ENCODE measurements at places on chromosomes 2 and 18.

DNA sequence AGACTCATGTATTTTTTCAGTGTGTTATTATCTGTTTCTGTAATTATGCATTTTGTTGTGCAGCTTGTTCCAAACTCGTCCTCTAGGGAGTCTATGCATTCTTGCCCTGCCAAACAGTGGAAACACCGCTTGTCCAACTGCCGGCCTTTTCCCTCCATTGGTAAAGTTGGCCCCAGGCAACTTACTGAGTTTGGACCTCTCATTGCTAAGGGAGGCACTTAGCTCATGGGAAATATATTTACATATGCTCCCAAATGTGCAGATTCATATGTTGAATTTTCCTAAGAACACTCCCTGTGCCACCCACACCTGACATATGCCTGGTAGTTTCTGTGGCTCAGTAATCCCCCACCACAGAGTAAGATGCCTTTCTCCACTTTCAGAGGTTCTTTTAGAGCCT lies 98.0 kb downstream of the TMEM185B start:
- DNase-seq, result no peak

GRCh38 chr2:48016225-48017019 lies 110.1 kb upstream of the FBXO11 start:
- DNase-seq, result no peak

DNA sequence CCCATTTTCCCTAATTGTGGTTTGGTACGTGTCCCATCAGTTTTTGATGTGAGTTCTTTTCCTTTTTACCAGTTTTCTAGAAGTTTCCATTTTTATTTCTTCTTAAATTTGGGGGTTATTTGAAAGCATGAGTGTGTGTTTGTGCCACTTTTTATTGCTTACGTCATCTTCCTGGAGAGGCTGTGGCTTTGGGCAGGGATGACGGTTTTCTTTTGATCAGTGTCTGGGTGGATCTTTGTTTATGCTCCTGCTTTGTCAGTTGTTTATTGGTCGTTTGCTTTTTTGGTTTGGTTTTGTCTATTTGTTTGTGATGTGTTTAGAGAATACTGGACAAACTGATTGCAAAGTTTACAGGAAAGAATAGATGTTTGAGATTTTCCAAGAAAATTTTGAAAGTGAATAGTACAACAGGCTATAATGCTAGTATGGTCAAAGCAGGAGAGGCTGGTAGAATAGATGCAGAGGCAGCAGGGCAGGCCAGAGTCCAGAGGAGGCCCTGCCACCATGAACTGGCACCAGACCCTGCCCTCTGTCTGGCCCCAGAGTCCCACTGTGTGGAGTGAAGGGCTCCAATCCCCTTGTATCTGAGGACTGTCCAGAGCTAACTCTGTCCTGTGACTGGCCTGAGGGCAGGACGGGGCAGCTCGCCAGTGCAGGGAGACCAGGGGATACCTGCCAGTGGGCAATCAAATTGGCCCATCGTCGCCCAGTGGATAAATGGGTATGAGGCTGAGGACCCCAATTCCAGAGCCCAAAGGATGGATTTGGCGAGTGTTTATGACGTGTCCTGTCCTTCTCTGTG lies 23.4 kb upstream of the SNED1 start:
- no peak for DNase-seq

- DNase-seq, result no peak
These were observed 34.6 kb downstream of the ADCY3 start for GRCh38 chr2:24885221-24886125.

DNA sequence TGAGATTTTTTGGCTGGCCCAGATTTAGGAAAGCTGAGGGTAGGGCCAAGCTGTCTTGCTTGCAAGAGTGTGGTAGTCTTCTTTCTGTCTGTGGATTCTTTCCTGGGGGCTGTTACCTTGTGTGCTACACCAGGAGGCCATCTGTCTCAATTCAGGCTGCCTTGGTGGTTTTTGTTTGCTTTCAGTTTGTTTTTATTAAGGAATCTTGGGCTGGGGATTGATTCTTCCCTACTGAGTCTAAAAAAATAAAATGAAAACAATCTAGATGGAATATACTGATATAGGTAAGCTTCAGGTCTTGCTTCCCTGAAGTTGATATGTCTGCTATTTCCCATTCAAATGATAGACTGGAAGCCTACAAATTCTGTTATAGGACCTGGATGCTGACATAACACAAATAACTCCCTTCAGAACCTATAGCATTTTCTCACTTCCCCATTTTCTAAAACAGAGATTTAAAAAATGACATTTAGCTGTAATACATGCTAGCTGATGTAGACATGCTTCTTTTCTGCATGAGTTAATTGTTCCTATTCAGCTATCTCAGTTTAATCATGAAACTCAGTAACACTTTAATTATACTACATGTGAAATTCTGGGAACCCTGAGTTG lies 5.3 kb downstream of the LHCGR start:
- no peak for DNase-seq
